Psoas muscle (tissue), 8 donors: ENCODE measurements at places on chromosomes 2 and 18. TPM values are rescaled to one million over a fixed set of nuclear protein-coding genes. Genes with fewer than 3 reads are reported as not detected.

DNA sequence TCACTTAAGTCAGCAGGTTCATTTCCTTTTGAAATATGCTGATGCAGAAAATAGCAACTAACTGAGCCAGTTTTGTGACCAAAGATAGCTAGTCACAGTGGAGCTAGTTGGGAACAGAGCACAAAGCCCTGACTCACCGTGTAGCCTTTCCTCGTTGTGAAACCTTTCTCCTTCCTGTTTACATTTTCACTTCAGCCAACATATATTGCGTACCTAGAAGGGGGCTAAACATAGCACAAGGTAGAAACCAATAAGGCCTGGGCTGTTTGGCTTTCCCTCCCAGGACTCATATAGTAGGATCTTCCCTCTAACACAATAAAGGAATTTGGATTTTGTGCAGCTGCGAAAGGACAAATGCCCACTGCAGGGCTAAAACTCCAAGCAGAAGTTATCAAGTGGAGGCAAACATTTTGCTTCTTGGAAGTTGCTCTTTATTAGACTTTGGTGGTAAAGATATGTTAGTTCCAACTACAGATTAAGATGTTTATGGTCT lies 24.5 kb upstream of the LPIN2 start:
- DNase-seq, result no peak

DNA sequence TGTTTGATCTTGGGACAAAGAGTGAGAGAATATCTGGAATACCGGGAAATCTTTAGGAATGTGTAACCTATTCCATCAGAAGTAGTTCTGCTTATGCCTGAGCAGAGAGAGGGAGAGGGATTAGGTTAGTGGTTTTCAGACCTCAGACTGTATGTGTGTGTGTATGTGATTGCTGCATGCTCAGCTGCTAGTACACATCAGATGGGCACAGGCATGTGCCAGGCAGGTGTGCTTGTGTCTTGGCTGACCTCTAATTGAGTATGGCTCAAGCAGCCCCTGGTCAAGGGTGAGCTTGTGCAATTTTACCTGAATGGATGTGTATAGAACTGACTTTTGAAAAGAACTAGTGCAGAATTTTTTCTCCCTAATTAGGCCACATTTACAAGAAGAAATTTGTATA lies 91.2 kb downstream of the INSIG2 start:
- no peak for DNase-seq

DNA sequence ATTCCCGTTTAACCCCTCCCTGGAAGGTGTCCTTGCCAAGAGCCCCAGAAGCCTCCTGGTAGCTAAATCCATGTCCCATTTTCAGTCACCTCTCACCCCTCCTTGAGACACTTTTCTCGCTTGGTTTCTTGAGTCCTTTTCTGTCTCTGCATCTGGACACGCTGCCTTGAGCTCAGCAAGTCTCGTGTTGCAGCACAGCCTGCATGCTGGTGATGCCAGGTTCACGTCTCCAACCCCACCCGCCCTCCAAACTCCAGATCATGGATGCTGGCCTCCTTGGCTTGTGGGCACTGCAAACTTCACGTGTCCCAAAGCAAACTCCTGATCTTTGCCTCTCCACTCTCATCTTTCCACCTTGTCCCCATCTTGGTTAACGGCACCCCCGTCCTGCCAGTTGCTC lies 39.3 kb downstream of the CENPO start:
- peak; percentile 41 for DNase-seq

DNA sequence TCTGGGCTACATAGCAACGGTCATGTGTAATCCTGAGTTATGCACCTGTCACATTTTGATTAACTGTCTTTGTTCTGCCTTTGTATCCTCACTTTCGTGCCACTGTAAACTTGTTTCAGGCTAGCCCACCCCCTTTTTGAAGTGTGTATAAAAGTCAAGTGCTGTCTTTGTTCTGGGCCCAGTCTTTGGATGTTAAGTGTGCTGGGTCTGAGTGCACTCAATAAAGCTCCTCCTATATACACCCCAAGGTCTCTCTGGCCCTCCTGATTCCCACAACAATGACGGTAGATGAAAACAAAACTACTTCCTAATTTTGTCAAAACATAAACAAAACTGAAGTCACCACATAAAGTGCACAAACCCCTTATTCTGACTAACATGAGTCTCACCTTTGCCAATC lies 633.4 kb downstream of the DSC3 start:
- DNase-seq, result no peak

DNA sequence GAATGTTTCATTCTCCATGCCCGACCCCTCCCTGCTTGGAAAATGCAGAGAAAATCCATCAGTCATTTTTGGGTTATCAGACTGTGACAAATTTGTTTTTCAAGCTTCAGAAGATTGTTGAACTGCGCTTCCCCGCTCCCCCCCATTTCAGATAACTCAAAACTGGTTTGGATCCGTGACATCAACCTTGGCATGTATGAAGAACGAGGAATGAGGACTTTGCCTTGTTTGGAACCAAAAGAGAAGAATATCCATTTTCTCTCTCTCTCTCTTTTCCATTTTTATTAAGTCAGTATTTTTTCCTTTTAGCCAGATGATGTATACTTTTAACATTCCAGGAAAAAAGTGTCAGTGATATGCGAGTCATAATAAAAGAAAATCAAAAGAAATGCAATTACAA lies 171.6 kb downstream of the BCL2 start:
- no peak for DNase-seq

DNA sequence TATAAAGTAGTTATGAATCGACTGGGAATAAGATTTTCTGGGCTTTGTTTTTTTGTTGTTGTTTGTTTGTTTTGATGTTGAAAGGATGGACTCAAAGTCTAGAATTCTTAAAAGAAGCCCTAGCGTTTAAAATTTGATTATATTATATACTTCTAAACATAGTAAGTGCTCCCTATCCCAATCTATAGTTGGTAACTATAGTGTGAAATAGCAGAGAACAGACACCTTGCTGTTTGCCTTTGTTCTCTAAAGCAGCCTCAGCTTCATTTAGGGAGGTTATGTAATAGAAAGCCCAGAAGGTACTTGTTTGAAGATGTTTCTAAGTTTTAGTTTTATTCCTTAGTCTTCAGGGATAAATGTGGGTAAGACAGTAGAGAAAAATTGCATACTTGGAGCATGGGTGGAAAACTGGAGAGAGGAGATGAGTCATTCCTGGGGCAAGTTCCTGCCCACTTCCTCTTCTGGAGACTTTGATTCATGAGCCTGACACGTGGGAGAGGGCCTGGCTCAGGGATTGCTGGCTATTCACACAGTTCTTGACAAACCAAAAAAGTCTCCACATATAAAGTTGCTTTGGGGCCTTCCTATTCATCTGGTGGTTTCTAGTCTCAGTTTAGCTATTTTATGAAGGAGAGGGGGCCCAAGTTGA lies 131.9 kb downstream of the MYO1B start:
- peak; percentile 64 for DNase-seq

GRCh38 chr2:1674766-1675397 lies 69.4 kb downstream of the PXDN start:
- DNase-seq, result no peak

DNA sequence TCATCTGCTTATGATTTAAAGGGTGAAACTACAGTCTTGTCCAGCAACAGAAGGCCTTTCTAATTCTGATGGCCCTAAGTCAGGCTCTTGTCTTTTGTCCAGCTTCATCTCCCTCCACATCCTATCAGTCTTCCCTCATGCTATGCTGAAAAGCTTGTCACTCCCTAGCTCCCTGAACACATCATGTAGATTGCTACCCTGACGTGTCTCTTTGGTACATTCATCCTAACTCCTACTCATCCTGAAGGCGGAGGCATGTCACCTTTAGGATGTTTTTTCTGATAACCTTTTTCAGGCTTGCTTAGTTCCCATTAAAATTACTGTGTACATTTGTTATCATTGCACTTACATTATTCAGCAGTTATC lies 78.4 kb upstream of the ARL5A start:
- no peak for DNase-seq

- peak; percentile 46 for DNase-seq
Observed at GRCh38 chr2:46985512-46985911, 69.9 kb upstream of the MCFD2 start.

DNA sequence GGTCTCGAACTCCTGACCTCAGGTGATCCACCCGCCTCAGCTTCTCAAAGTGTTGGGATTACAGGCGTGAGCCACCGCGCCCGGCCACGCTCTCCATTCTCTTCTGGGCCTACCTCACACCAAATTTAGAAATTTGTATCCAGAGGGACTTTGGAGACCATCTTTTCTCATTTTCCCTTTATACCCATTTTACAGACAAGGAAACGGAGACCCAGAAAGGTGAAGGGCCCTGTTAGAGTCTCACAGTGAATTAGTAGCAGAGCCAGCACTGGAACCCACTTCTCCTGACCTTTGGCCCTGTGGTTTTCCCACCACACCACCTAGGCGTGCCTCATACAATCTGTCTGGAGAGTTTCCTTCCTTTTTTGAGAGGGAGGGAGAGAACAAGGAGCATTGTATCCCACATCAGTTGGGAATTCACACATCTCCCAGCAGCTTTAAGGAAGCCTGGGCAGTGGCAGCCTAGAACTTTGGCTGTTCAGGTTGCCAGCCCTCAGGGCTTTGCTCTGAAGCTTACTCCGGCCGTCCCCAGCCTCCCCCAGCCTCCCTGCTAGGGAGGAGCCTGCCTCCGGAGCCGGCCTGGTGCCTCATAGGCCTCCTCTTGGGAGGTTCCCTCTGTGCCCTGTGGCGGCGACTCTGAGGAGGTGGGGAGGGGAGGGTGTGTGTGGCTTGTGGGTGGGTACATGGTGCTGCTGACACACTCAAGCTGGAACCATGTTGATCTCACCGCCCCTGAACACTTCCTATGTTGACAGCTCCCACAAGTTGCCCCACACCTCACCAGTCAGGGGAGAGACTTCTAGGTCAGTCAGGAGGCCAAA lies 13.8 kb downstream of the FOSL2 start:
- peak; percentile 46 for DNase-seq

The DNER gene
- 0.87 TPM for total RNA-seq

The LIPG gene
- total RNA-seq, result 4.3 TPM

The SERTAD2 gene
- 11.4 TPM for total RNA-seq

The APCDD1 gene
- total RNA-seq, result 1.4 TPM

The HDLBP gene
- total RNA-seq, result 526 TPM

The MEIS1 gene
- total RNA-seq, result 6.1 TPM

The EFR3B gene
- total RNA-seq, result 1.7 TPM

The C1GALT1C1L gene
- total RNA-seq, result 0.56 TPM
